NCI-H1048 (cell line): ENCODE measurements at places on chromosomes 16 and 17.

- DNase-seq: no peak
Observed at GRCh38 chr16:21092951-21093350, 57.7 kb downstream of the DNAH3 start.

GRCh38 chr16:8831871-8832716, 34.5 kb downstream of the PMM2 start:
- DNase-seq: no peak

- no peak for DNase-seq
Observed at GRCh38 chr16:87496447-87496801, 3.6 kb upstream of the ZCCHC14 start.

- no peak for DNase-seq
Observed at GRCh38 chr17:73208139-73208827, 15.4 kb downstream of the COG1 start.

GRCh38 chr17:80108036-80108971, 6.9 kb downstream of the GAA start:
- DNase-seq: no peak

GRCh38 chr17:16462070-16462864, 29.7 kb downstream of the LRRC75A start:
- DNase-seq: no peak

DNA sequence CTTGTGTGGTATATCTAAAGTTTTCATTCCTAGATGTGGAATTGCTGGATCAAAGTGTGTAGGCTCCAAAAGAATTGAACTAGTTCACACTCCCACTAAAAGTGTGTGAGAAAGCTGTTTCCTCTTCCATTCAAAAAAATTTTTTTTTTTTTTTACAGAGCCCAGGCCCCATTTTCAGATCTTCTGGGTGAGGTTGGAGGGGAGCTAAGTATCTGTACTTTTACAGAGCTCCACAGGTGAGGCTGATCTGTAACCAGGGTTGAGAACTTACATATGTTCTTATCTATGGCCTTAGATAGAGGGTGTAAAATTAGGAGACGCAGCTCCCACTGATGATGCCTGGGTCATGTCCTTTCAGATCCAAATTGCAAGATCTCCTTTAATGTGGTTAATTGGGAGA, 31.9 kb downstream of the HLF start:
- no peak for DNase-seq

GRCh38 chr16:54932021-54932660, 1.5 kb downstream of the IRX5 start:
- no peak for DNase-seq

- no peak for DNase-seq
Observed at GRCh38 chr17:1055751-1056645, 59.1 kb downstream of the TIMM22 start.

GRCh38 chr17:63029541-63029940, 63.5 kb downstream of the TANC2 start:
- no peak for DNase-seq

- DNase-seq: no peak
Observed at GRCh38 chr16:20399185-20399584, 5.4 kb downstream of the PDILT start.

GRCh38 chr17:36094746-36095145, 4.8 kb upstream of the CCL3 start:
- DNase-seq: no peak

DNA sequence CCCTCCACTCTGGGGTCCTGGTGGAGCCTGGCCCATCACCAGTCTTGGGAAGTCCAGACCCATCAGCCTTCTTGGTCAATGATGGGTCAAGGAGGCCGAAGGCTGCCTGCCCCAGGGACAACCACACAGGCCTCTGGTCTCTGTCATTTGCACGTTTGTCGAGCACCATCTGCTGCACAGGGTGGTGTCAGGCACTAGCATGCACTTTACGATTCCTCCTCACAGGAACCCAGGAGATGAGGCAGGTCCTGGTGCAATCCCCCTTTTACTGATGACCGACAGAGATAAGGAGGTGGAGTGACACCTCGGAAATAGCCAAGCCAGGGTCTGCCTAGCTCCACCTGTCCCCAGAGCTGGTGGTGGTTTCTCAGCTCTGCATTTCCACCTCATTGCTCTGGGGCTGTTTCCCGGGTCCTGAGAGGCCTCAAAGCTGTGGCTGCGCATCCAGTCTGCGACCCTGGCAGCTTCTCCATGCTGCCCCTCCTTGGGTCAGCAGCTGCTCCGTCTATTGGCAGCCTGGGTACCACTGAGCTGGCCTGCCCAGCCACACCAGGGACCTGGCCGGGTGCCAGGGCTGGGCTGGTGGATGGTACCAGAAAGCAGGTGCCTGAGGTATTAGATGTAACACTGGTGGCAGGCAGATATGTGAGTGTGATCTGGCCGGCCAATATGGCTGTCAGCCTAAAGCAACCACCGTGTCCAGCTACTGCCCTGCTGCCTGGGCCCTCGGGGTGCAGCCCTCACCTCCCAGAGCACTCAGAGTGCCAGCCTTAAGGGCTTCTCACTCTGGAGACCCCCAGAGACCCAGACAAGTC, 10.0 kb downstream of the MMP15 start:
- no peak for DNase-seq

- DNase-seq: no peak
Observed at GRCh38 chr16:11642765-11643116, 25.5 kb upstream of the SNN start.

- no peak for DNase-seq
Observed at GRCh38 chr16:87198328-87198832, 118.8 kb downstream of the C16orf95 start.

DNA sequence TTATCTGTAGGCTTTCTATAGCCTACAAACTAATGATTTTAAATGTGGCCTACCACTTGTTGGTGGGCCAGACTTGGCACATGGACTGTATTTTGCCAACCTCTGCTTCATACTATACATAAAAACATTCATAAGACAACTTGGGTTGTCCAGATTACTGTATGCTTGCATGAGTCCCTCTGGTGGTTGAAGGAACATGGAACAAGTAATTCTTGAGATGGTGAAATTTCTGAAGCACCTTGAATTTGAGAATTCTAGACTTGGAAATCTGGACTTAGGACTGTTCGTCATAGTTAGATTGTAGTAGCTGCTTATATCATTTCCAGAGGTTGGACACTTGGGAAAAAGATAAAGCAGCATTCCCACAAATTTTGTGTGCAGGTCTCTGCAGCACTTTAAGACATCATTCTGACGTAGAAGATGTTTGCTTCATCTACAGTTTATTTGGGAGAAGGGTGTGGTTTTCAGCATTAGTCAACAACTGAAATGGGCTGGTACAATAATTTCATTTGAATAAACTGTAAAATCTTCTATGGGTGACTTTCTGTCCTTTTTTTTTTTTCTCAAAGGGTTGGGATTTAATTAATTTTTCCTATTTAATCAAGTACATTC, 31.2 kb downstream of the NFATC3 start:
- DNase-seq: no peak

DNA sequence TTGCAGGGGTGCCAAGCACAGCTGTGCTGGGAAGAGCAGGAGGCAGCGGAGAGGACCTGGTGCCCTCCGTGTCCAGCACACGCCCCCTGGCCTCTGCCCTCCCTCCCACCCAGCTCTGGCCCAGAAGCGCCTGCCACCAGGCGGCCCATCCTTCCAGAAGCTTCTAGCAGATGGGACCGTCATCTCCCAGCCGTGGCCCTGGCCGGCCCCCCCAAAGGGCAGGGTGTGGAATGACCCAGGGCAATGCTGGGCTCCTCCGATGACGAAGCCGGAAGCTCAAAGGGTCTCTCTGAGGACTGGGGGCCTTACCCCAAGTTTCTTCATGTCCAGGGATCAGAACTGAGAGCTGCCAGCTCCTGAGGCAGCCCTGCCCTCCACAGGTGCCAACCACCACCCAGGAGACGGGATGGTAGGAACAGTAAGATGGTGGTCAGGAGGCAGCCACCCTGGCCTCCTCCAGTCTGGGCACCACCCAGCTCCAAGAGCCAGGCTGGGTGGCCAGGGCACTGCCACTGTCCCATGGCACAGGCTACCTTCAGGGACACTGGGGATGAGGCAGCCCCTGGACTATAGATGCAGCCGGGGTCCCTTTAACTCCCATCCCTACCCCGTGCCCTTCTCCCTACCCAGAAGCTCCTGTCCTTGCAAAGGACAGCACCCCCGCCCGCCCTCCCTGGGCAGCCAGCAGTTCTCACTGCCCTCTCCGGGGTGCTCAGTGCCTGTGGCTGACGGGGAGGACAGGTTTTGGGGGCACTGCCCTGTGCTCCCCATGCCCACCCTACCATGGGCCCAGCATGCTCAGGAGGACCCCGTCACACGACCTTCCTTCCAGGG, 6.5 kb upstream of the CDH15 start:
- DNase-seq: no peak

DNA sequence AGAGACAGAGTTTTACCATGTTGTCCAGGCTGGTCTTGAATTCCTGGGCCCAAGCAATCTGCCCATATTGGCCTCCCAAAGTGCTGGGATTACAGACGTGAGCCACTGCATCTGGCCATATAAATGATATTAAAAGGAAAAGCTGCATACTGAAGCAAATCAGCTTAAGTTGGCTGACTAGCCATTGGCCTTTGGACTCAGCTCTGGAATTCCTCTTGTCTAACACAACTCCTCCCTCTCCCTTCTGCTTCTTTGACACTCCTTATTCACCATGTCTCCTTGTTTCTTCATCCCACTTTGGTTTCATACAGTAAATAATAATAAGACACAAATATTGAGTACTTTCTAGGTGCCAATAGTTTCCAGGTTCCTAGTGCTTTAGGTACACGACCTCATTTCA, 7.5 kb downstream of the KRT12 start:
- no peak for DNase-seq

- DNase-seq: no peak
Observed at GRCh38 chr17:70956726-70957125, 787.4 kb downstream of the KCNJ2 start.

DNA sequence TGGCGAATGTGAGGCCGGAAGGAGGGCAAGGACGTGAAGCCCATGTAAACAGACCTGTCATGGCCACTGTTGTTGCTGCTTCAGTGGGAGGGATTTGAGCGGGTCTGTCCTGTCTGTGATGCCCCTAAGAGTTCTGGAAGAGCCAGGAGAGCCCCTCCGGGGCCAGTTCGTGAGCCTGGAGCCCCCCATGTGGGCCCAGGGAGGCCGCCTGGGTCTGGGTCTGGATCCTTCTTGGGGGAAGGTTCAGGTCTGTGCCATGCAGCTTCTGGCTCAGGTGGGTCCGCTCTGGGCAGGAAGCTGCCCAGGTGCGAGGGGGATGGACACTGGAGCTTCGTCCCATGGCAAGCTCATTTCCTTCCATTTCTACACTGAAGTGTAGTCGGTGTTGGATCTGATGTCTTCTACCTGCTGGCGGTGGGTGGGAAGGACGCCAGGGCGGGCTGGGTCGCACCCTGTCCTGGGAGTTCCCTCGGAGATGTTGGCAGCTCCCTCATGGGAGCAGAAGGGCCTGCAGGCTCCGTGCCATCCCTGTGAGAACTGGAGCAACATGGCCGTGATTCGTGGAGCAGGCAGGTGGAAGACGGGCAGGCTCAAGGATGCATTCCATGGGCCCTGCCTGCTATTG, 11.2 kb upstream of the WFIKKN1 start:
- DNase-seq: no peak

DNA sequence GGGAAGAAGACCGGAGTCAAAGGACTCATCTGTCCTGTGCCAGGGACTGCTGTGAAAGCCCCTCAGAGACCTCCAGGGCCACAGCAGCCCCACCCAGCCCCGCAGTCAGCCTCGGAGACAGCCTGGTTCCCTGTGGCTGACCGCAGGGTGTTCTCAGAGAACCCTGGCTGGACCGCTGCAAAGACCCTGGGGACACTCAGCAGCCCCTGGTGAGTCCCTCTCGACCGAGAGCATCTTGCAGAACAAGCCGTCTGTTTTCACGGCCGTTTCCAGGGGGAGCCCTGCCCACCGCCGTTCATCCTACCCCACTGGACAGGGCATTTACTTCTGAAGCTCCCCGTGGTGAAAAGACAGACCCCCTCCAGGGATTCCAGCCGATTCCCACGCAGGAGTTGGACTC, 10.3 kb downstream of the UBALD1 start:
- DNase-seq: no peak

DNA sequence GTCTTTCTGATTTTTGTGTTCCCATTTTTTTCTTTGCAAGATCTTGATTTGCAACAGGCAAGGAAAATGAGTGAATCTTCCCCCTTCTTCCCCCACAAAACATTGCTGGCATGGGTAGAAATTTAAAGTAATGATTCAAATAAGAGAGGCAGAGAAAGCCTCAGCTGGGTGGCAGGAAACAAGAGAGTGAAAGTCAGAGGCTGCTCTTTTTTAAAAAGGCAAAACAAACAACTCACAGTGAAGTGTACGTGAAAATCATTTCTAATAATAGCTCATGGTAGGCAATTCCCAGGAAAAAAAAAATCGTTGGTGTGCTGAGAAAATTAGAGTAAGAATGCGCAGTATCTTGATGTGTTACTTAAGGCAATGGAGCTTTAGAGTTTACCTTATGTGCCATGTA, 229.5 kb downstream of the FTO start:
- no peak for DNase-seq

DNA sequence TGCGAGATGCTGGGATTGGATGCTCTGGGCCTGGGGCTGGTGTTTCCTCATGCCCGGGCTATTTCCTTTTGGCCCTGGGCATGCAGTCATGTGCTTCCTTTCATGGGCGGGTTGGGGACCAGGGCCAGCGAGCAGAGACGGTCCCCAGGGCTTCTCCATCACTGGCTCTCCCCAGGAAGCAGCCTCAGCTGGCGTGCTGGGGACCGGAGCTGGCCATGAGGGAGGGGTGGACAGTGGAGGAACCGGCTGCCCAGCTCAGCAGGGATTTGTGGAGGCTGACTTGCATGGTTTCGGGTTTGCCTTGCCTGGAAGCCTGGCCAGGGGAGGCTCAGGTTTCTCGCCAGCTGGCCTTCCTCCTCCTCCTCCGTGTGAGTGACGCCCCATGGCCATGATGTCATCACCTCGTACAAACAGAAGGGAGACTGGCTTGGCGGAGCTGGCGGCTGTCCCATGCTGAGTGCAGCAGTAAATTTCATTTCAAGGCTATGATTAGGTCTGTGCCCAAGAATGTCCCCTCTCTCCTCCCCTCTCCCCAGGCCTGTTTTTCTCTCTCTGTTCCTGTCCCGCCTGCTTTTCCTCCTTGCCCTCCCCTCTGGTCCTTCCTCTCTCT, 8.9 kb upstream of the TIMP2 start:
- DNase-seq: no peak

GRCh38 chr17:62825182-62825581, 17.1 kb upstream of the MARCHF10 start:
- DNase-seq: no peak

GRCh38 chr16:66952430-66953110, 8.5 kb upstream of the CES3 start:
- no peak for DNase-seq

GRCh38 chr17:76968707-76969597, 100.7 kb downstream of the MGAT5B start:
- peak; percentile 96 for DNase-seq
